ENCODE measurements at places on chromosomes 13 and 19. TPM values are rescaled to one million over a fixed set of nuclear protein-coding genes. Genes with fewer than 3 reads are reported as not detected.

Gene ZNF763
- polyA plus RNA-seq, result 1.7 TPM

Gene KLK4
- not detected for polyA plus RNA-seq

DNA sequence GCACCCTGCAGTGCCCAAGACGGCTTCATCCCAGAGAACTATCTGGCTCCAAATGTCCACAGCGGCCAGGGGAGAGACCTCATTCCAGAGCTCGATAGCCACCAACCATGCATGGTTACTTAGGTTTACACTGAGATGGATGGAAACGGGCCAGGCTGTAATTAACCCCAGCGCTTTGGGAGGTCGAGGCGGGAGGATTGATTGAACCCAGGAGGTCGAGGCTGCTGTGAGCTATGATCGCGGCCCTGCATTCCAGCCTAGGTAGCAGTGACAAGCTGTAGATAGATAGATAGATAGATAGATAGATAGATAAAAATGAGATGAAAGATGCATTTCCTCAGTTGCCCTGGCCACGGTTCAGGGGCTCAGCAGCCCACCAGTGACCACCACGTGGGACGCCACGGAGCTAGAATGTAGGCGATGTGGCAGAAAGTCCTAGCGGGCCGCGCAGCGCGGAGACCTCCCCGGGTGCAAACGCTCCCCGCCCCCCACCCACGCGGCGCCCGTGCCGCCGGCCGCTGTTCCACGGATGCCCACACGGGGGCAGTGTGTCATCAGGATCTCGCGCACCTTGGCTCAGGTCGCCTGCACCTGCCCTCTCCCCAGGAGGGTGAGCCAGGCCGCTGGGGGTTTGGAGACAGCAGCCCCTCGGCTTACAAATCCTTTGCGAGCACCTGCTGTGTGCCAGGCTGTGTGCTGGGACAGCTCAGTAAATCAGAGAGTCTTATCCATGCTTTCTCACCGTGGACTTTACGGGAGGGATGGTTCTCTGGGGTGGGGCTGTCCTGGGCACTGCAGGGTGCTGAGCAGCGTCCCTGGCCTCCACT, 13.5 kb upstream of the TLE5 start:
- DNase-seq, result no peak

Gene PPM1N
- 1.0 TPM for polyA plus RNA-seq

GRCh38 chr19:41546386-41546789, 29.6 kb upstream of the CEACAM21 start:
- DNase-seq, result no peak

- peak; percentile 22 for DNase-seq
These were observed 36.6 kb upstream of the OXGR1 start for GRCh38 chr13:97030705-97031452.

GRCh38 chr13:30679483-30680330, 55.6 kb upstream of the ALOX5AP start:
- no peak for DNase-seq

- DNase-seq, result no peak
These were observed 349 bp downstream of the ZNF98 start for GRCh38 chr19:22421797-22422196.

DNA sequence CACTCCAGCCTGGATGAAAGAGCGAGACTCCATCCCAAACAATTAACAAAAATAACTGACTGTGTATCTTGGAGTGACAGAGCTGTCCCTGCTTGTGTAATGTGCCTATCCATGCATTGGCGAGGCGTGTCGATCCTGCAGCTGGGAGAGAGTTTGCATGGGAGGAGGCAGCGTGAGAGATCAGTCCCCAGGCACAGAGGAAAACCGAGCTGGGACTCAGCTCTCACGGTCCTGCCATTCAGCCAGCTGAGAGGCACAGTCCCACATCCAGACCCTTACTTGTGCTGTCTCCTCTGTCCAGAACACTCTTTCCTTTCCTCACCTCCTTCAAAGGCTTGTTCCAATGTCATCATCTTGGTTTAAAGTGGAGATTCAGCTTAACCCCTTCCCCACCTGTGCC, 11.9 kb upstream of the SULT2B1 start:
- no peak for DNase-seq

GRCh38 chr19:54521022-54521859, 18.6 kb downstream of the LAIR2 start:
- no peak for DNase-seq

GRCh38 chr13:87384099-87384498, 287.1 kb upstream of the SLITRK5 start:
- no peak for DNase-seq

Measured in forelimb muscle (tissue), 1 donor.